ENCODE measurements at places on chromosomes 2 and 18.

GRCh38 chr2:107108556-107108955 lies 222.6 kb upstream of the ST6GAL2 start:
- no peak for DNase-seq

- DNase-seq: no peak
Measured at GRCh38 chr2:197445746-197446145, 7.6 kb upstream of the COQ10B start.

GRCh38 chr2:160513120-160513519 lies 19.5 kb upstream of the RBMS1 start:
- DNase-seq: no peak

- no peak for DNase-seq
Measured at GRCh38 chr2:120809609-120810440, 74.2 kb downstream of the GLI2 start.

GRCh38 chr2:85584354-85584856 lies at the start of gene VAMP5:
Gene VAMP5 (plus strand): TSS chr2:85584431. CDS start chr2:85584491, 60 bp downstream.
- DNase-seq: peak; percentile 19

DNA sequence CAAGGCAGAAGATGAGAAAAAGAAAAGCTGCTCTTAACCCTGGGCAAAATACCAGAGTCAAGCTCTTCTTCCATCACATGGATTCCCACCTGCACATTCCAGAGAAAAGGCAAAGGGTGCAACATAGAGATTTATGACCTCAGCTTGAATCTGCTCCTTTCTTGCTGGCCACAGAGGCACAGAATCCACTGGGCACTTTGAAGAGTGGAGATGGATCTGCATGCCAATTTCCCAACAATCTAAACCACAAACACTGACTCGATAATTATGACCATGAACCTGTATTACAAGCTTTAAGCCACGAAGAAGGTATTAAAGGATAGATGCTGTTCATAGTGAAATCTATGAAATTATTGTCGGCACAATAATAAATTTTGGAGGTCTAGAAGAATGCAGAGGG lies 237.3 kb downstream of the PID1 start:
- DNase-seq: no peak

- DNase-seq: no peak
Measured at GRCh38 chr2:191899410-191899809, 52.5 kb upstream of the CAVIN2 start.

- no peak for DNase-seq
Measured at GRCh38 chr2:159351977-159352376, 65.5 kb upstream of the WDSUB1 start.

- DNase-seq: no peak
Measured at GRCh38 chr18:61602836-61603235, 269.6 kb downstream of the CDH20 start.

- no peak for DNase-seq
Measured at GRCh38 chr2:121076498-121076820, 208.5 kb downstream of the TFCP2L1 start.

DNA sequence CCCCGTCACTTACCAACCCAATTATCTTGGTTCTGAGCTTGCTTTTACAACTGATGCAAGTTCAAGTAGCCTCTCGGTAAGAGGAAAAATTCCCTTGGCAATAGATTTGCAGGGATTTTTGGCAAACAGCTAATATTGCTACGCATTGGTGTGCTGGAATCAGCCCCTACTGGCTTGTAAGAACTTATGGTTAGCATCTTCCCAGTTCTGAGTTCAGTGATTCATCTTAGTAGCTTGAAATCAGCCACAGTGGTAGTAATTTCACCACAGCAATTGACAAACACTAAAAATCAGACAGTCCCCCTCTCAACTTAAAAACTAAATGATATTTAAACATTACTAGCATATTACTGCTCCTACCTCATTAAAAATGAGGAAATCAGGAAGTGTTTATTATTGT lies 5.9 kb upstream of the RAX start:
- no peak for DNase-seq

GRCh38 chr2:16413285-16413684 lies 252.3 kb downstream of the CYRIA start:
- DNase-seq: no peak

GRCh38 chr2:188984065-188984491 lies 9.9 kb downstream of the COL3A1 start:
- DNase-seq: no peak

DNA sequence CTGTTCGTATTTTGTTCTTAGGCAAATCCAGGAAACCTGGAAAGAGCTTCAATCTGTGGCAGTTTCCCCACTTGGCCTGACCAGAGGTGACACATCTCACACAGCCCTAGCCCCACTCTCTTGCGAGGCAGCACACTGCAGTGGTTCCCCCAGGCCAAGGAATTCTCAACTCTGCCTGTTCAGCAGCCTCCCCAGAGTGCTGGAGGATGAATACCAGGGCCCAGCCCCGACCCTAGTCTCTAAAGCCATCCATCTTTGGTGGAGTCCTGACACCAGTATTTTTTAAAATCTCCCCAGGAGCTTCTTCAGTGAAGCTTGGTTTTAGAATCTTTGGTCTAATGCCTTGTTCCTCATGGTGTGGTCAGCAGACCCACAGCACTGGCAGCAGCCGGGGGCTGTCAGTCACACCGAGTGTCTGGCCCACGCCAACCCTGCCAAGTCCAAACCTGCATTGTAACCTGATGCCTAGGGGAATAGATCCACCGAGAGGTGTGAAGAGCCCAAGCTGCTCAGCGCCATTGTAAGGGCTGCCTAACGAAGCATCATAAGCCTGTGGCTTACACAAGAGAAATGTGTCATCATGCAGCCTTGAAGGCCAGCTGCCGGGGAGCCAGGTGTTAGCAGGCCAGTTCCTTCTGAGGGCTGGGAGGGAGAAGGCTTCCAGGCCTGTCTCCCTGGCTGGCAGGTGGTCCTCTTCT lies 428.7 kb upstream of the ID2 start:
- no peak for DNase-seq

GRCh38 chr2:146209842-146210275 lies 1635.0 kb upstream of the ACVR2A start:
- DNase-seq: no peak

GRCh38 chr2:3142961-3143571 lies 234.6 kb downstream of the EIPR1 start:
- no peak for DNase-seq

- DNase-seq: no peak
Measured at GRCh38 chr2:171260471-171261424, 100.1 kb upstream of the TLK1 start.

GRCh38 chr2:169997140-169997887 lies 170.1 kb downstream of the UBR3 start:
- DNase-seq: no peak

GRCh38 chr2:120674246-120675170 lies 61.2 kb upstream of the GLI2 start:
- DNase-seq: no peak
